Stimulated activated CD4-positive, alpha-beta T cell treated with anti-CD3 and anti-CD28 coated beads, Interleukin-1b, Interleukin-23, amount 100 ng/mL, for 48 hours (primary cell): ENCODE measurements at places on chromosomes 4 and X.

DNA sequence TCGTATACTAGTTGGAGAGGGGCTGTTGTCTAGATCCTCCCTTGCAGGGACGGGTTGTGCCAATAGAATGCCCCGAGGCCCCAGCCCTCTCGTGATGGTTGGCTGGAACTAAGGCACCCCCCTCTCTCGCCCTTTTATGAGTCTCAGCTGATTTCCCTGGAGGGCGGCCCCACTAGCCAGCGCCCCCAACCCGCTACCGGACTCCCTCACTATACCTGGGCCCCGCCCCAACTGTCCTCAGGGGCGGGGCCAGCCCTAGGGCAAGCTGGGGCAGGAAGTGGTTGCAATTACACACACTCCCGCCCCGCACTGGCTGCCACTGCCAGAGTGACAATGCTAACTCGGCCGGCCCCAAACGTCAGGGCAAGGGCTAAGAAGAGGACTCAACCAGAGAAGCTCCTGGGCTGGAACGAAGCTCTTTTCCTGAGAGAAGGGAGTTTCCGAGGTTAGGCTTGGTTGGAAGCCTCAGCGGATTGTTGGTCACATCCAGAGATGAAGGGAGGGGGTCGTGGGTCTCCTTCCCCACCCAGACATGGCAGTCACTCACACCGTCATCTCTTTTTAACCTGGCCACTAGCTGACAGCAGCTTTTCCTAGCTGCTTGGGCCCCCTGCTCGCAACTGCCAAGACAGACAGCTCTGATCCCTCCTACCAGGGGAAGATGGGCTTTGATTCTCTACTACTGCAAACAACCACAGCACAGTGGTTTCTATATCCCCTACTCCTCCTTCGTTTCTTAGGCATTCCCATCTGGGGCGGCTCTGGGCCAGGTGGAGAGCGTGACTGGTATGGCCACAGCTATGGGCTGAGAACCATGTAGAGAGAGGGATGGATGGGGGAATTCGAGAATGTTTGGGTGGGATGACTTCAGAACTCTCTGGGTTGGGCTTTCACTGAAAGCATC is 21.0 kb upstream of the BCORL1 start:
- peak; percentile 71 for DNase-seq

- no peak for DNase-seq
These were observed 57.1 kb upstream of the USP38 start for GRCh38 chr4:143127621-143128020.

- DNase-seq, result no peak
These were observed 10.8 kb downstream of the DGKQ start for GRCh38 chr4:962231-963208.

DNA sequence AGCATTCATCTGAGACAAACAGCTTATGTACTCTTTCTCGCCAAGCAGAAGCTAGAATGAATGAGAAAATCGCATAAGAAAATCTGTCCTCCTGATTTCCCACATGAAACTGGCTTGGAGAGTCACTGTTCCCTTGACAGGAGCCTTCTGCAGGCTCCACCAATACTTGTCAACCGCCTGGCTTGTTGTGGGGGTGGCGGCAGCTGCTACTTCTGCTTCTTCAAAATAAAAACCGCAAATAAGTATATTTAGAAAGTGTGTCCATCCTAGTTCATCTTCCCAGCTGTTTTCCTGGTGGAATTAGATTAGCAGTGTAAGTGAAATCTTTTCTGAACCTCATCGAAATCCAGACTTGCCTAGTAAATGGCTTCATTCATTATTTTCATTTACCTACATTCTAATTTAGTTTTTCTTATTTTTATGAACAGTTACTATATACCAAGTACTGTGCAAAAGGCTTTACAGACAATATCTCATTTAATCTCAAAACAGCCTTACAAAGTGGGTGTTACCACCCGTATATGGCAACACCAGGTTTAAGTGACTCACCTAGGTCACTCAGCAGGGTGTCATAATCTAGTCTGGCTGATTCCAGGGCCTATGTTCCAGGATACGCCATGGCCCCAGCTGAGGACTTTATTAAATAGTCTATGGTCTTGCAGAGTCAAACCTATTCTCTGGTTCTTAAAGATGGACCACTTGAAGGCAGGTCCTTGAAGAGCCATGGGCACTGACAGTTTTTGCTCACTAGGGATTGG is 104.6 kb upstream of the IGFBP7 start:
- DNase-seq, result no peak

GRCh38 chr4:142480244-142480643 is 365.9 kb downstream of the INPP4B start:
- no peak for DNase-seq

DNA sequence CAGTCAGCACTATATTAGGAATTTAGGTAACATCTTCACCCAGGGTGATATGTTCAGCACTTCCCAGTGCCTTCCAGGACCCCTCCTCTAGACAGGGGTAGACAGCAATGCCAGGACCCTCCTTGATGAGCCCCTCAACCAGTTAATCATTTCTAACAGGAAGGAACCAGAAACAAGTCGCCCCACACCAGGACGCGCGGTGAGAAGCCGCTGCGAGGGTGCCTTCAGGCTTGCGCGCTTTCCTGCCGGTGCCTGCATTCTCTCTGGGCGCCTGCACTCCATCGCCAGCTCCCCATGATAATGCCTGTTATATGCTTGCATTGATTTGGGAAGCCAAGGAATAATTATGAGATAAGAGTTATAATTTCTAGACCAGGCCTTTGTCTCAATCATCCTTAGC is 116.0 kb downstream of the ENPP6 start:
- DNase-seq, result no peak

DNA sequence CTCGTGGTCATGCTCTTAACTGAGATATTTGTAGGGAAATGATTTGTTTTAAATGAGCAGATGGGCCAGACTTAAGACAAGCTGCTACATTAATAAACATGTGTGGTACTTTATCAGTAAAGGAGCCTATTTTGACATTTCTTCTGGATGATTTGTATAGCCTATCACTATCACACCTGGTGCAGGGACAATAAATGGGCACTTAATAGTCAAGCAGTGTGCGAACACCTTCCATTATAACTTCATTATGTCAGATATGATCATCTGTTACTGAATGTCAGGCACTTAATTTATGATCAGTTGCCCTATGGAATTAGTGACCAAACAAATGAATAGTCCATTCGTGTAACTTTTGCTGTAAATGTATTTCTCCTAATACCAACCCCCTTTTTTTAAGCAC is 628.8 kb downstream of the ADGRL3 start:
- no peak for DNase-seq

- no peak for DNase-seq
These were observed 519.5 kb upstream of the FTHL17 start for GRCh38 chrX:31591355-31591754.

GRCh38 chr4:35164063-35164462 is 1080.3 kb downstream of the ARAP2 start:
- no peak for DNase-seq

DNA sequence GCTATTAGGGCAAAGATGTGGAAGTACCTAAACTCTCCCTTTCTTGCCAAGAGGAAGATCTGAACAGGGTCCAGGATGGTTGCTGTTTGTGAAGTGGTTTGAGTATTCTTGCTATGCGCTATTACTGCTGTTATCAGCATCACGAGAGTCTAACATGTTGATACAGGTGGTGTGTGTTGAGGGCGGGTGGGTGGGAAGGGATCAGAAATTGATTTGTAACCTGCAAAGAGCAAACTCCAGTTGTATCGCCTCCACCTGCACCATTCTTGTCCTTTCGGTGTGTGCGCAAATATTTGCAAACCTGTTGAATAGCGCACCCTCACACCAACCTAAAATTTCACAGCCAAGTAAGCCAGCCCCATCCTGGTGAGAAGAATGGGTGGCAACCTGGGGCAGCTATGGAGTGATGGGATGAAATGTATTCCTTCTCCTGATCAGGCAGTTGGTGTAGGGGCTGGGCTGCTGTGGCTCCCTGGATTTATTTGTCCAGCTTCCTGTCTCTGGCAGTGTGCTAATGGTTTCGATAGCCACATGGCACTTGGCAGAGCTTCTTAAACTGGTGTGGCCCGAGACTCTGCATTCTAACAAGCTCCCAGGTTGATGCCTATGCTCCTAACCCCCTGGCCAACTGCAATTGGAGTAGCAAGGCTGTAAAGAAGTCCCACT is 102.6 kb upstream of the SCML1 start:
- no peak for DNase-seq

DNA sequence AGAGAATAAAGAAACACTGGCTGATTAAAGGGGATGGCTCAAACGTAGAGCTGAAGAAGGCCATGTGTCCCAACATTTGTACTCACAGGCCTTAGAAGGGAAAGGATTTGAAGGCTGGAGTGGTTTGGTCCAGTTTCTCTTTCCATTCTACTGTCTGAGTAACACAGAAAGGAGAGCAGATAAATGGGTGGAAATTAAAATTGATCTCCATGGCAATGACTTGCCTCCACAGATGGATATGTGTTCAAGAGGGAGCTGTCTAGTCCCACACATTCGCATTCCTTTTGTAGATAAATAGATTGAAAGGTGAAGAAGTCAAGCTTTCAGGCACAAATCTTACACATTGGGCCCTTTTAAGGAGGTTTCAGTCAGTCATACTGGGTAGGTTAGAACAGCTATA is 74.6 kb downstream of the DOCK11 start:
- no peak for DNase-seq
